Activated CD4-positive, alpha-beta T cell treated with anti-CD3 and anti-CD28 coated beads, Interleukin-2, amount 50 U/mL, for 24 hours (primary cell): ENCODE measurements at places on chromosomes 5 and 9.

DNA sequence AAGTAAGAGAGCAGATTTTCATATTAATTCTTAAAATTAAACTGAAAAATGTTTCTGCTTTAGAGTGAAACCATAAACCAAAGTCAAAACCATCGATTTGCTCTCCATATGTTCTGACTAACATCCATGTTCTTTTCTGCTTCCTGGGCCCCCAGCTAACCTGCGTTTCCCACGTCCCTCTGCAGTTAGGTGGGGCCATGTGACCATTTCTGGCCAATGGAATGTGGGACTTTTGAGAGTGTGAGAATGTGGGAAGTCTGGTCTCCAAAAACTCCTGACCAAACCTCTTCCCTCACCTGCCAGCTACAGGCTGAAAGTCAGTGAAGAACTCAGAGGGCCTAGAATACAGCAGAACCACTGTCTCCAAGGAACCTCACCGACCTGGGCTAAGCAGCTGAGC, 44.9 kb downstream of the ANKH start:
- no peak for DNase-seq

GRCh38 chr5:68554571-68555279, 339.2 kb downstream of the PIK3R1 start:
- no peak for DNase-seq

- DNase-seq = no peak
Measured at GRCh38 chr5:138282920-138283742, 8.7 kb upstream of the GFRA3 start.

DNA sequence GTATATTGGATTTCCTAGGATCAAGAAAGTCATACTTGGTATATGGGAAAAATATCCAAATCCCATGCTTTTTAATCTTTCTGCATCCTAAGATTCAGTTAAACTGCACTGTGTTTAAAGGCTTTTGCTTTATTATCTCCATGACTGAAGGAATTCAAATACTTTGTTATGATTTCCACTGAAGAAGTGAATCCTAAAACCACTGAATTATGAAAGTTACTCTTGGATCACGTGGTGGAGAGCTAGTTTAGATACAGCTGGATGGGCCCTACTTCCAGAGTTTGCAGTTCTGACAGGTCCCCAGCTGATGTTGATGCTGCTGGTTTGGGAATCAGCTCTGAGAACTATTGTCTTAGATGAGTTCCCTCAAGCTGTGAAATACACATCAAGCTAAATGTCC, 5.0 kb downstream of the DAB2 start:
- no peak for DNase-seq

- DNase-seq = no peak
Measured at GRCh38 chr5:6714226-6715041, 1.2 kb downstream of the TENT4A start.

DNA sequence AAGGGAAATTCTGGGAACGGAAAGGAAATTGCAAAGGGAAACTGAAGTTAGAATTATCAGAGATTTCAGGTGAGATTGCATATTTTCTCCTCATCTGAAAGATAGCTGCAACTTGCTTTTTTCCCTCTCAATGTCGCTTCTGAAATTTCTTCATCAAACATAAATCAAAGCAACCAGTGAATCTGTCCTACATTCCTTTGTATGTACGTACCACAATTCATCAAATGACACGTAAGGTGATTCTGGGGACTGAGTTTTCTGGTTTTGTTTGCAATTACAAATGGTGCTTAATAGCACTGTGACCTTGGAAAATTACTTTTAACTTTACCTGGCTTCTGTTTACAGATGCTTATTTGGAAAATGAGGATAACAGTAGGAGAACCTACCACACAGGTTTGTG, 21.9 kb upstream of the CNOT6 start:
- no peak for DNase-seq

DNA sequence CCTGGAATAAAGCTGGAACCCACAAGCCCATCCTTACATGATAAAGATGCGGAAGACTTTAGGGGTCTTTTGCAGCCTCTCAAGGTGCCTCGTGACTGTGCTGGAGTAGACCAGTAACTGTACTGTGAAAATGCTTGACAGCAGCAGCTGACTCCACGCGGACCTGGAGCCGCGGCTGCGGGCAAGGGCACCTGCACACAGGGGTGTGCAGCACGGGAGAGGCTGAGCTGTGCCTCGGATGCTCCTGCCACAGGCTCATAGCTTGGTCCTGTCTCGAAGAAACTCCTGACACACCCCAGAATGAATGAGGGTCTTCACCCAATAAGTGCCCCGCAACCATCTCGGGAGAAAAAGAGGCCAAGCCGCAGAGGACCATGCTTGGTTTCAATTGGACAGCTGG, 40.3 kb upstream of the CEP72 start:
- no peak for DNase-seq

DNA sequence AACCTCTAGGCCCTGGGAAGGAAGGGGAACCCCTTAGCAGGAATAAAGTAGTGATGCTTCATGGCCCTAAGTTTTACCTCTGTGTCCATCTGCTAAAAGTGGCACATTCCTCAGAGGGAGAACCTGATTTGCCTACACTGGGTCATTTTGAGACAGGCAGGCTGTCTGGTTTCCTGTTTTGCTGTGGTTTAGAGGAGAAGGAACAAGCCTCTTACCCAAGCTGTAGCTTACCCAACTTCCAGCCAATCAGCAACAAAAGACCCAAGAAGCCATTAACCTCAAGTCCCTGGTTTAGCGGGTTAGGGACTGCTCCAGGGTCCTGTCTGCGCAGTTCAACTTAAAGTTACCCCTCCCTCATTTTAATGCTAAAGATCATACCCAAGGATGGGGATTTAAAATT, 411.0 kb downstream of the MAT2B start:
- no peak for DNase-seq

- no peak for DNase-seq
Measured at GRCh38 chr5:140977003-140977402, 10.7 kb downstream of the PCDHAC2 start.

GRCh38 chr9:122179054-122179689, 19.5 kb downstream of the MORN5 start:
- no peak for DNase-seq

DNA sequence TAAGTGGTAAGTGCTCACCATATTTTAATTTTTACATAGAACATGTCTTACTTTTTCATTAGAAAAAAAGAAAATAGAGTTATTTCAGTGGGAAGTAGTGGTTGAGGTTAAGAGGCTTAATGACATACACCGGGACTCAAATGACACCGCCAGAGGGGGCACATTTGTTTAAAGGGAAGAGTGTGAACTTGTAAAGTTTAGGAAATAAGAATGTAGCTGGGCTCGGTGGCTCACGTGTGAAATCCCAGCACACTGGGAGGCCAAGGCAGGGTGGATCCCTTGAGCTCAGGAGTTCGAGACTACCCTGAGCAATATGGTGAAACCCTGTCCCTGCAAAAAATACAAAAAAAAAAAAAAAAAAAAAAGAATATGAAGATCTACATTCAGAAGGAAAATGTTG, 43.4 kb upstream of the TNFAIP8 start:
- DNase-seq = no peak

GRCh38 chr5:132677191-132677590, 3.4 kb downstream of the IL4 start:
- no peak for DNase-seq

DNA sequence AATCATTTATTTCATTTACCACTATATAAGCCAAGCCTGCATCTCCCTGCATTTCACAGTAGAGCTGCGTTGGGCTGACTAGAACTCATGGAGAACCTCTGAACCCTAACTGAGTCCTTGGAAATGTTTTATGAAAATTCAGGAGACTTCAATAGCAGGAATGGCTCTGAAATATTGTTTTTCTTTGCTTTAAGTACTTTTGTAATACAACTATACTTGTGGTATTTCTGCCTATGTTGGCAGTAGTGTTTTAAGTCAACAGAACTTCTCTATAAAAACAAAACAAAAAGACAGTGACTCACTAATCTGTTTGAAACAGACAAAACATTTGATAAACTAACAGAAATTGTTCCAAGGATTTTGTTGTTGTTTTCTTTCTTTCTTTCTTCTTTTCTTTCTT, 489.2 kb upstream of the MEF2C start:
- DNase-seq = no peak

DNA sequence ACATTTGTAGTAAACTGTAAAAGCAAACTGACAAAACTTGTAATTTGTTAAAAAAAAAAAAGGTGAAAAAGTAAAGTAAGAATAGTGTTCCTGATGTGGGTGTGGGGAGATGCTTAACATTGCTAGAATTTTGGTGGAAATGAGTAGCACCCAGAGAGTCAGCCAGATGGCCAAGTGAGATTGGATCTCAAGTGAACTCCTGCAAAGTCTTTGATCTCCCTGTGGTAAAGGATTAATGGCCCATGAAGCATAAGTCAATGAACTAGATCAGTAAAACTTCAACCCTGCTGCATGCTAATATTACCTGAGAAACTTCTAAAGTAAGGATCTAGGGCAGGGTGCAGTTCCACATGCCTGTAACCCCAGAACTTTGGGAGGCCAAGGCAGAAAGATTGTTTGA, 19.0 kb upstream of the FAM169A start:
- DNase-seq = no peak

DNA sequence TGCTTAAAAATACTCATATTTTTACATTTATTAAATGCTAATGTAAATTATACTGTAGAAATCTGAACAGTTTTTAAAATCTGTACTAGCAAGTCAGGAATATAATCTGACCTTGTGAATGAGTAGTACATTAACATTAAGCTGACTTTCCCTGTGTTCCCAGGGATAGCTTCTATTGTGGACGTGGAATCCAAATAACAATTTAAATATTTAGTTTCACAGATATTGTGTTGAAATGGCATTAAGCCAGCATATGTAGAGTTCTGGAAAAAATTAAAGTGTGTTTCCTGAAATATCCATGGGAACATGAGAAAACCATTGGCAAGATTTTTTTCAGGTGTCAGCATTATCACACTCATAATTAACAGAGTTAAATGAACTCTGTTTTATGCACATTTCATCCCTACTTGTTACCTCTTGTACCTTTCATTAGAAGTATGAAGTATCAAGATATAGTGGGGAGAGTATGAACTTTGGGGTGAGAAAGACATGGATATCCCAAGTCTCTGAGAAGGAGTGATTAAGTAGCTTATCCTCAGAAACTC, 5.7 kb downstream of the RABGAP1 start:
- DNase-seq = no peak

DNA sequence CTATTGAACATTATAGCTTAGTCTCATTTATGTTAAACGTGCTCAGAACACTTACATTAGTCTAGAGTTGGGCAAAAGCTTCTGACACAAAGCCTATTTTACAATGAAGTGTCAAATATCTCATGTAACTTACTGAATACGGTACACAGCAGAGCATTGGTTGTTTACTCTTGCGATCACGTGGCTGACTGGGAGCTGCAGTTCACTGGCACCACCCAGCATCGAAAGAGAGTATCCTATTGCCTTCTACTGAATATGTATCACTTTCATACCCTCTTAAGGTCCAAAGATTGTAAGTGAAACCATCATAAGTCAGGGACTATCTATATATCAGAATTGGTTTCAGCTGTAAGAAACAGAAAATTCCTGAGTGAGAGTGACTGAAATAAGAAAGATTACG, 42.6 kb upstream of the OSMR start:
- no peak for DNase-seq

GRCh38 chr9:112224401-112225289, 49.5 kb upstream of the SUSD1 start:
- DNase-seq = no peak

- DNase-seq = no peak
Measured at GRCh38 chr5:58842852-58843251, 260.0 kb downstream of the RAB3C start.

DNA sequence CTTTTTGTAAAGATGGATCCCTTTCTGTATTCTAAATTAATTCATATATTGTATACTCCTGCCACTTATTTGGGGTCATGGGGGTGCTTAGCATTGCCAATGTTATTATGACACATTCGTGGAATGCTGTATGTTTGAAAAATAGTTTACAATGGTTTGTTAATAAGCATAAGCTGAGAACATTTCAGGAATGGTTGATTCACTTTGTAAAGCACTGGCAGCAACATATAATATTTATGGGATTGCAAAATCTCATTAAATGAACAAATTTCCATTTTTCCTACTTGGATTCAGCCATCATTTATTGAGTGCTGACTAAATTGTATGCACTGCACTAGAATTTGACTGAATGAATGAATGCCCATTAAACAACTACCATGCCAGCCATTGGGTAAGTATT, 215.2 kb upstream of the KLF4 start:
- no peak for DNase-seq

- DNase-seq = no peak
Measured at GRCh38 chr5:34035756-34036155, 7.3 kb downstream of the C1QTNF3 start.

DNA sequence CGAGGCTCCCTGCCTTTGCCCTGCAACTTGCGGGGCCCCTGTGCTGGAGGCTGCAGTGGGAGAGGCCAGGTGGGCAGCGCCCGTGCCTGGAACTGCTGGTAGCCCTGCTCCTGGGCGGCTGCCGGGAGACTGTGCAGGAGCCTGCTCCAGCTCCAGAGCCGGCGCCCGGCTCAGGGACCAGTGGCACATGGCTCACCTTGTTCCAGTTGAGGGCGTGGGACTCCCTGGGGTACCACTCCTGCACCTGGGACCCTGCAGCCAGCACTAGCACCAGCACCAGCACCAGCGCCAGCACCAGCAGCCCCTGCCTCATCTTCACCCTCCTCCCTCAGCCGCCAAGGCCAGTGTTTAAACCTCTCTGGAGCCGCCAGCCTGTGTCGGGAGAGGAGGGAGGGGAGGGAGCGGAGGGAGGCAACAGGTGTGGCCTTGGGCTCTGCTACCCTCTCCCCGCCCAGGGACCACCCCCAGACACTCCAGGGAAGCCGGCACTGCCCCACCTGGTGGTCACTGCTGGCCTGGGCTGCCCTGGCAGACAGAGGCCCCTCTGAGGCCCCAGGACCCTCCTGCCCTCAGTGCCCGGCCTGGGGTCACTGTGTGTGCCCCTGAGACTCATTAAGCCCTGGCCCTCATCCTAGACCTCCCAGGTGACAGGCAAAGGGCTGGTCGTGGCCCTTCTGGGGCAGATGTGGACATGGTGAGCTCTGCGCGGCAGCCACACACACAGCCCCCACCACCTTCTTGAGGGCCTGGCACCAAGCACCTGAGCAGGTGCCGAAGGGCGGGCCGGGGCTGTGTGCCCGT, at the start of gene LCN10:
Gene LCN10, minus strand, starts transcription at position 350 of the 801 bp plus-strand sequence. Its CDS starts 37 bp downstream, at position 313.
- no peak for DNase-seq

DNA sequence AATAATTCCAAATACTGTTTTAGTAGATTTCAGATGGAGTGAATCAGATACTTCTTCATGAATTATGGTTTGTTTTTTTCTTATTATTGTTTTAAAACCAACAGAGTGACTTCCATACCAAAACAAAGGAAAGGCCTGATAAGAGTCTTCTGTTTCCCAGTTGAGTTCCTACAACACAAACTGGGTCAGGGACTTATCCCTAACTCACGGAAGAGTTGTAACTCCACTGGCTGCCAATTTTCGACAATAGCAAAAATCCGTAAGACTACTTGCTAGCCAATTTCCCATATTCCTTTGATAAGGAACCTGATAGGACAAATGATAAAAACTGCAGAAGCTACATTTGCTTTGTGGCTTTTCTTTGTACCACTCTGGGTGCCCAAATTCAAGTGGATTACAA, 219.2 kb downstream of the AP3B1 start:
- DNase-seq = no peak

DNA sequence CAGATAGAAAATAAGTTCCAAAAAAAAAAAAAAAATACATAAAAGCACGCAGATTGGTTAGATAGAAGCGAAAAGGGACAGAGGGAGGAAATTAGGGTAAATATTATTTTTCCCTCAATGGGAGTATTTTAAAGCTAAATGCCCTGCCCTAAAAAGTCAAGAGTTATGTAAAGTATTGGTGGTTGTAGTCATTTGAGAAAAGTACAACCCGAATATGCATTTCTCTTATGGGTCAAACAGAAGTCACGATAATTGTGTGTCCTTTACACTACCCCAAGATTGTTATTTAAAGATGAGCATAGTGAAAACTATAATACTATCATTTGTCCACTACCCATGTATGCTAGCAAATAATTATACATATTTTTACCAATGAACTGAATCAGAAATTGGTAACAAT, 368.7 kb downstream of the NDUFS4 start:
- no peak for DNase-seq
